ENCODE measurements at places on chromosomes 1 and 21. TPM values are rescaled to one million over a fixed set of nuclear protein-coding genes. Genes with fewer than 3 reads are reported as not detected.

DNA sequence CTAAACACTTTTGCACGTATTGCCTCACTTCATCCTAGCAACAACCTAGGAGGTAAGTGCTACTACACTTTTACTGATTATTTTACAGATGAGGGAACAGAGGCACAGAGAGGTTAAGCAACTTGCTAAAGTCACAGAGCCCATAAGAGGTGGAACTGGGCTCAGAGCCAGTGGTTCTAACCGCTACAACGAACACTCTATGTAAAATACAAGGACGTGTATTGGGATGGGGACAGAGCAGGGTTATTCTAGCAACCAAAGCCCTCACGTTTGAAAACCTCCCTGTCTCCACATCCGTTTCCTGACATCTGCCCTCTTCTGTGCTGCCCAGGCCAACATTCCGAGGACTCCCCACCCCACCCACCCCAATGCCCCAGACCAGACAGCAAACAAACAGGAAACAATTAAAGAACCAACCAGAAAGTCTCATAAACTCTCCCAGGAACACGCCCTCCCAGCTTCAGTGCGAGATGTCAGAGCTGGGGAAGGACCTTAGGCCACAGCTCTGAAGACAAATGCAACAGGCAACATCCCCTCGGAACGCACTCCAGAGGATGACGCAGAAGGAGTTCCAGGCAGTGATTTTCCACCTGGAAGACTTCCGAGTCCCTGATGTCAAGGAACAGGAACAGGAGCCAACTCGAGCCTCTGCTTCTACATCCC is 41.1 kb downstream of the GLIS1 start:
- DNase-seq, result no peak
- no peaks in the 10 kb centered on the region for H3K27me3 ChIP-seq
- H3K4me1 ChIP-seq, result no peaks in the 10 kb centered on the region
- no peaks in the 10 kb centered on the region for H3K36me3 ChIP-seq

- no peak overlapping the region for H3K4me3 ChIP-seq
- no peaks in the 10 kb centered on the region for H3K36me3 ChIP-seq
- DNase-seq, result no peak
- no peaks in the 10 kb centered on the region for H3K4me1 ChIP-seq
- no peak overlapping the region for H3K27ac ChIP-seq
Measured at GRCh38 chr1:25729790-25730644, 70.0 kb upstream of the SELENON start.

GJA9 gene
- not detected for polyA plus RNA-seq

GRCh38 chr1:198491596-198491995 is 48.9 kb downstream of the ATP6V1G3 start:
- H3K27ac ChIP-seq, result no peak overlapping the region

DNA sequence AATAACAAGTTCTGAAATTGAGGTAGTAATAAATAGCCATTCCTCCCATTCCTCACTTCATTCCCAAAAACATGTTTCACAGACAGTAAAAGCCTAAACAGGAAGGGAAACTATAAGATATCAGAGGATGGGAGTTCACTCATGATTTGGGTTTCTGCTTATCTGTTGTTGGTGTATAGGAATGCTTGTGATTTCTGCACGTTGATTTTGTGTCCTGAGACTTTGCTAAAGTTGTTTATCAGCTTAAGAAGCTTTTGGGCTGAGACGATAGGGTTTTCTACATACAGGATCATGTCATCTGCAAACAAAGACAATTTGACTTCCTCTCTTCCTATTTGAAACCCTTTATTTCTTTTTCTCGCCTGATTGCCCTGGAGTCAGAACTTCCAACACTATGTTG is 26.0 kb upstream of the POFUT2 start:
- H3K27ac ChIP-seq, result no peak overlapping the region
- H3K27me3 ChIP-seq, result no peaks in the 10 kb centered on the region
- H3K4me3 ChIP-seq, result no peak overlapping the region
- H3K4me1 ChIP-seq, result peaks cover 8% of the 10 kb centered on the region

DNA sequence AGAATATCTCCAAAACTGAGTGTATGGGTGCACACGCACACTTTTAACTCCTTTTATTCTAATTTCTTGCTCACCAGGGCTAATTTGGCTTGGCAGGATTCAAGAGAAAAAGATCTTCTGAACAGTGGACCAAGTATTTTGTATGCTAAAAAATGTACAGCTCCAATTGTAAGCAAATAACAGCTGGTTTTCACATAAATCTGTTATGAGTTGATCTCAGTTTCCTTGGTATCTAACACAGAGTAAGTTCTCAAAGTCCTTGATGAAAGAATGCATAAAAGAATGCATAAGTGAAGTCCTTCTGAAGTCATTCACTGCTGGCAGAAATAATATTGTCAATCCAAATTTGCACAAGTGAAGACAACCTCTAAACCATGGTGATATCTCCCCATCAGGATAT is 213.0 kb downstream of the OMA1 start:
- H3K27ac ChIP-seq, result no peak overlapping the region
- no peaks in the 10 kb centered on the region for H3K4me1 ChIP-seq
- H3K4me3 ChIP-seq, result no peak overlapping the region
- no peaks in the 10 kb centered on the region for H3K36me3 ChIP-seq
- H3K27me3 ChIP-seq, result no peaks in the 10 kb centered on the region

GRCh38 chr1:111354584-111354983 is 63.9 kb downstream of the CHIA start:
- H3K4me1 ChIP-seq, result no peaks in the 10 kb centered on the region
- no peak overlapping the region for H3K27ac ChIP-seq
- no peak overlapping the region for H3K4me3 ChIP-seq
- H3K36me3 ChIP-seq, result no peaks in the 10 kb centered on the region
- H3K27me3 ChIP-seq, result no peaks in the 10 kb centered on the region

DNA sequence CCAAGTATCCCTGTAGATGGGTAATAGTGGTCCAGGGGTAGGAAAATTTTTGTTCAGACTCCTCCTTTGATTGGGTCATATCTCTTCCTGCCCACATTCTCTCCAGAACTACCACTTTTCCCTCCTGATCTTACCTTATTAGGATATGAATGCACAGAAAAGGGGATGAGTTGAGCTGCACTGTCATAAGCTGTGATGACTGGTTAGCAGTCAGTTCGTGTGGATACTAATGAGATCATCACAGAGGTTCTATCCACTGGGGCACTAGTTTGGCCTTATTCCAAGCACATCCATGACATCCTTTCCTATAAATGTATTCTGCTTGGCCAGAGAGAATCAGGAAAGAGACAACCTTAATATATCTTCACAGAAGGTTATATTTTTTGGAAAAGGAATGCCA is 22.1 kb upstream of the TBX15 start:
- peaks cover 18% of the 10 kb centered on the region for H3K27me3 ChIP-seq
- H3K4me3 ChIP-seq, result no peak overlapping the region

GRCh38 chr21:35284199-35284598 is 235.1 kb upstream of the RUNX1 start:
- no peaks in the 10 kb centered on the region for H3K27me3 ChIP-seq
- no peak overlapping the region for H3K4me3 ChIP-seq
- H3K27ac ChIP-seq, result no peak overlapping the region
- no peaks in the 10 kb centered on the region for H3K36me3 ChIP-seq
- H3K4me1 ChIP-seq, result no peaks in the 10 kb centered on the region

DNA sequence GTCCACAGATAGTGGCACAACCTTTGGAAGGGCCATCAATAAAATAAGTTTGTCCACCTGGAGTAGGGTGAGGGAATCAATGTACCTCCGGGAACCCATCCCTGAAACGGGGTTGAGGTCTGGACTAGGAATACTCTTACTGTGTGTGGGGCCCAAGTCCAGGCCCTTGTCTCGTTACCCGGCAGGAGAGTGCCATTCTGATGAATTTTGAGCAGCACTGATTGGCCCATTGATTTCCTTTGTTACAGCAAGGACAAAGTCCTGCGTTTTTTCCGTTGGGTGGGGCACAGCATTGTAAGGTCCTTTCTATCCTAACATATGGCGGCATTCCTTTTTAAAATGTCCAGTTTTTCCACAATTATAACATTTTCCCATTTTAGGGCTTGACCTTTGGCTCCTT is 75.2 kb downstream of the AXDND1 start:
- H3K27ac ChIP-seq, result no peak overlapping the region
- no peak for DNase-seq
- H3K4me1 ChIP-seq, result no peaks in the 10 kb centered on the region
- H3K4me3 ChIP-seq, result no peak overlapping the region
- H3K27me3 ChIP-seq, result no peaks in the 10 kb centered on the region
- no peaks in the 10 kb centered on the region for H3K36me3 ChIP-seq

TNFSF4 gene
- polyA plus RNA-seq, result 0.18 TPM

DNA sequence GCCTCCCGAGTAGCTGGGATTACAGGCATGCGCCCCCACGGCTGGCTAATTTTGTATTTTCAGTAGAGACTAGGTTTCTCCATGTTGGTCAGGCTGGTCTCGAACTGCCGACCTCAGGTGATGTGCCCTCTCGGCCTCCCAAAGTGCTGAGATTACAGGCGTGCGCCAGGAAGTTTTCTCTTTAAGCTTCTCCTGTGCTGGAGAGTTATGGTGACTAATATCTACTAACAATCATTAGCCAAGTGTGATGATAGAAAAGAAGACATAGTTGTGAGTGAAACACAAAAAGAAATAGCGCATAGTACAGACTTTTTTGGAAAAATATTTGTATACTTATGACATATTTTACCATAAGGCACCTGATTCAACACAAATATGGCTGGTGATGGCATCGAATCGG is 56.5 kb downstream of the SETD4 start:
- H3K4me3 ChIP-seq, result no peak overlapping the region
- H3K36me3 ChIP-seq, result no peaks in the 10 kb centered on the region
- H3K4me1 ChIP-seq, result no peaks in the 10 kb centered on the region
- H3K27ac ChIP-seq, result no peak overlapping the region
- no peaks in the 10 kb centered on the region for H3K27me3 ChIP-seq

TRIM58 gene
- polyA plus RNA-seq, result 0.06 TPM

ACKR1 gene
- not detected for polyA plus RNA-seq

- H3K27ac ChIP-seq, result peak overlapping the region; percentile 46
- no peak for DNase-seq
- no peaks in the 10 kb centered on the region for H3K36me3 ChIP-seq
- H3K4me1 ChIP-seq, result no peaks in the 10 kb centered on the region
- H3K4me3 ChIP-seq, result peak overlapping the region; percentile 17
- no peaks in the 10 kb centered on the region for H3K27me3 ChIP-seq
Measured at GRCh38 chr21:41112740-41113692, 54.9 kb upstream of the BACE2 start.

FMO5 gene
- 123 TPM for polyA plus RNA-seq

GRCh38 chr1:61337037-61337436 is 254.7 kb downstream of the NFIA start:
- H3K36me3 ChIP-seq, result no peaks in the 10 kb centered on the region
- no peak for DNase-seq
- no peaks in the 10 kb centered on the region for H3K27me3 ChIP-seq
- H3K4me3 ChIP-seq, result no peak overlapping the region

DNA sequence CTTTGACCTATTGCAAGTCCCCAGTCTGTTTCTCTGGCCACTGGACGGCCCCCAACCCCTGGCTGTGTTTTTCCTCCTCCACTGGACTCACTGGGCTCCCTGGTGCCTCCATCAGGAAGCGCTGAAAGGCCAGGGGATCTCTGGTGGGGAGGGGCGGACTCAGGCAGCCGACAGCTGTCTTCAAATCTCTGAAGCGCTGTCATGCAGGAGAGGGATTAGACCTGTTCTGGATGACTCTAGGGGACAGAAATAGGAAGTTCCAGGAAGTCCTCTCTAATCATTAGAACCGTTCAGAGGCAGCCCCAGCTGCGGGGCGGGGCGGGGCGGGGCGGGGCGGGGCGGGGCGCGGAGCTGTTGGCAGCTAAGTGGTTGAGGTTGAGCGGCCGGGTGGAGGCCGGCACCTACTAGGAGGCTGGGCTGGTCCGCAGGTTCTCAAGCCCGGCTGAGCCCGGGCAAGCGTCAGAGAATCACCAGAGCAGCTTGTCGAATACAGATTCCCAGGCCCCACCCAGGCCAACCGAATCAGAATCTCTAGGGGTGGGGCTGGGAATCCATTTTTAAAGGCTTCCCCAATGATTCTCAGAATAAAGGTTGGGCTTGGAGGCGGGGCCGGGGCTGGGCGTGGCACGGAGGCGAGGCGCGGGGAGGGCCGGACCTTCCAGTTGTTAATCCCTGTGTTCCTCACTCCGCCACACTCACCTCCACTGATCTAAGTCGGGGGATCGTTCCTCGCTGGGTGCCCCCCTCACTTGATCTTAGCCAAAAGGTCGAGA is 11.4 kb upstream of the PHLDA3 start:
- H3K27ac ChIP-seq, result no peak overlapping the region
- H3K4me3 ChIP-seq, result no peak overlapping the region
- H3K4me1 ChIP-seq, result peaks cover 19% of the 10 kb centered on the region
- DNase-seq, result peak; percentile 73
- no peaks in the 10 kb centered on the region for H3K27me3 ChIP-seq

- no peak overlapping the region for H3K4me3 ChIP-seq
- H3K27ac ChIP-seq, result peak overlapping the region; percentile 92
- no peak for DNase-seq
- H3K36me3 ChIP-seq, result no peaks in the 10 kb centered on the region
- peaks cover 32% of the 10 kb centered on the region for H3K4me1 ChIP-seq
- no peaks in the 10 kb centered on the region for H3K27me3 ChIP-seq
Measured at GRCh38 chr1:234720709-234721441, 110.9 kb upstream of the IRF2BP2 start.

TGFBR3 gene
- polyA plus RNA-seq, result 7.5 TPM

SPAG17 gene
- polyA plus RNA-seq, result not detected

DDR2 gene
- 1.2 TPM for polyA plus RNA-seq

GRCh38 chr1:3183411-3183810 is 114.4 kb downstream of the PRDM16 start:
- H3K36me3 ChIP-seq, result no peaks in the 10 kb centered on the region

LCE1C gene
- not detected for polyA plus RNA-seq

GRCh38 chr1:209585672-209586071 is 2.2 kb downstream of the CAMK1G start:
- H3K36me3 ChIP-seq, result no peaks in the 10 kb centered on the region
- peaks cover 9% of the 10 kb centered on the region for H3K27me3 ChIP-seq
- peaks cover 3% of the 10 kb centered on the region for H3K4me1 ChIP-seq
- no peak overlapping the region for H3K4me3 ChIP-seq
- DNase-seq, result no peak
- H3K27ac ChIP-seq, result no peak overlapping the region

ERICH3 gene
- 0.05 TPM for polyA plus RNA-seq

DNA sequence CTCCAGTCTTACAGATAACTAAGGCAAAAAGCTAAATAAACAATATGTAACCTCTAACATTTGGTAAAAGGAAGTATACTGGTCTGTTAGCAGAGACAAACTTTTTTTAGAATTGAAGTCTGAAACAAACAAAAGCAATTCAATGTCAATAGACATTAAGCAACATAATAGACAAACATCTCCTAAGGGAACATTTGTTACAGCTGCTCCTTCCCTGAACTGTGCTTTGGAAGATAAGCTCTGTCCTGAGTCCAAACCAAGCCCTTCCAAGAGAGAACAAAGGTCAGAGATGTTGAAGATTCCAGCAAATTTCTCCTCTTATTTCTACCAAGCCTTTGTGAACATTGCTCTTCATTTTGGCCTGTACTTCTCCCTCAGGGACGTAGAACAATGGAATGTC is 25.3 kb downstream of the FMO2 start:
- no peak overlapping the region for H3K4me3 ChIP-seq
- DNase-seq, result no peak
- peaks cover 11% of the 10 kb centered on the region for H3K4me1 ChIP-seq
- H3K36me3 ChIP-seq, result no peaks in the 10 kb centered on the region
- no peak overlapping the region for H3K27ac ChIP-seq

Data from liver (tissue), 10 donors.